ENCODE measurements at places on chromosomes 2 and 18.

GRCh38 chr2:60926741-60927552 lies 45.6 kb downstream of the REL start:
- peak; percentile 45 for DNase-seq

- DNase-seq, result no peak
Measured at GRCh38 chr2:112960230-112960825, 17.5 kb upstream of the IL36G start.

- no peak for DNase-seq
Measured at GRCh38 chr2:136613096-136613495, 152.2 kb upstream of the THSD7B start.

- no peak for DNase-seq
Measured at GRCh38 chr18:54924948-54925347, 34.3 kb downstream of the CCDC68 start.

DNA sequence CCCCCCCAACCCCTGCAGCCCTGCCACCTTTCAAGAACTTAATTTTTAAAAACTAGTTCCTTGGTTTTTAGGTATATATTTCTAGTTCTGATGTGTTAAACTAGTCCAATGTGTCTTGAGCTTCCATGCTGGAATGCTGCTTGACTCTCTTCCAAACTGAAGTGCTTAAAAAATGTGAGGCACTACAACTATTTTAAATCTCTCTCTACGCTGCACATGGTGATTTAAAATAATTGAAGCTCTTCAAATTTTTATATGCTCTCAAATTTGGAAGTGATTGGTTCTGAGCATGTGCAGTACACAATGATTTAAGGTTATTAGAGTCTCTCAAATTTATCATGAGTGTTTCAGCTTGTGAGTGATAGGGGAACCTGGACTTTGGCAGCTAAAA lies 192.6 kb upstream of the ZEB2 start:
- DNase-seq, result peak; percentile 58

DNA sequence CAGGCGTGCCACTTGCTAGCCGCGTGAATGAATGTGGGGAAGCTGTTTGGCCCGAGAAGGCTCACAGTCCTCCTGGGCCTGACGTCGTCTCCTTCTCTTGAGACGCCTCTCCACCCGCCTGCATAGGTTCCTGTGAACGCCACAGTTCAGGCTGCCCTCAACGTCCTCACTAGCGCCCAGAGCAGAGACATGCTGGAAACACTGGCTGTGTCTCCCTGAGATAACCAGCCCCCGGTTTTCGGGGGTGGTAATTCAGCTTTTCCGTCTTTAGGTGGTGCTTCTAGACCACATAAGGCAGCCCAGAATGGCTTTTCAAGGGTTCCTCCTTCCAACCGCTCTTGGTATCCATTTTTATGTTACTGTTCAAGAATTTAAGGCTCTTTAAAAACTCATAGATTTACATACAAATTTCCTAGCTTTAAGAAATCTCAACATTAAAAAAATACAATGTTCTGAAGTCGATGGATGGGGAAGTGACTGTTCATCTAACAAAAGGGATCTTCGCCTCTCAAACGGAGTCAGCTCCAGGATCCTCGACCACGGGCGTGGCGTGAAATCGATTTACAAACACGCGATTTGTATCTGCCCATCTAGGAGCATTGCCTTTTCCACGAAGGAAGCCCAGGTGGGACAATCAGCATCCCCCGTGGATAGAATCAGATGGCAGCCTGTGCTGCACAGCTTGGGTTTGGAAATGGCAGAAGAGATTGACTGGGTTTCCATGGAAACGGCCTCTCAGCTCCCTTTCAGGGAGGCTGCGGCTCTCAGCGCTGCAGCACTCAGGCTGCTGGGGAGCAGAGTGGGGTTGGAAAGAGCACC lies 110.6 kb upstream of the PXDN start:
- DNase-seq, result peak; percentile 54

DNA sequence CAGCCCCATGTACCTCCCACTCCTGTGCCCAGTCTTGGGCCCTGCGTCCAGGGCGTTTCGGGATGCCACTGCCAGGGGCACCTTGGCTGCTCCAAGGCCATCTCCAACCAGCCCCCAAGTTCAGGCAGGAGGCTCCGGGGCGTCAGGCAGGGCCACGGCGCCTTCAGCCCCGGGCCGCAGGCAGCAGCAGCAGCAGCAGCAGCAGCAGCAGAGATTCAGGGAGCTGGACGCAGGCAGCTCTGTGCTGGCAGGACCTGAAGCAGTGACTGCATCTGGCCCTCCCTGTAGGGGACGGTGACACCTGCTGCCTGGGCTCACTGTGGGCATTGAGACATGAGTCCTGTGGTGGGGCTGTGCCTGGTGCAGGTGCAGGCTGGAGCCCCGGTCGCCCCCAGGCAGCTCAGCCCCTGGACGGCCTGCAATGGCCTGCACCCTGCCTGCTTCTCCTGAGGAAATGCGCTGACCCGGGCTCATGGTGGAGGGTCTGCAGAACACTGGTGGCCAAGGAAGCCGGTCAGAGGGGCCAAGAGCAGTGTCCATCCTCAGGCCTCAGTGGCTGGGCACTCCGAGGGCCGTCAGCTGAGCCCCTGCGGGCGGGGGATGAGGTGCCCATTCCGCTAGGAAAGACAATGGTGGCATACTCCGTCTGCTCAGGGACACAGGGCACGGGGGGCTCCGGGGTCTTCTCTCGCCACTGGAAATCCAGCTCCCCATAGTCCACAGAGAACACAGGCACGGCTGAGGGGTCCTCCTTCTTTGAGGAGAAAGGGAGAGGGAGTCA lies 8.0 kb downstream of the PDCD1 start:
- DNase-seq, result no peak

- DNase-seq, result no peak
Measured at GRCh38 chr2:47656715-47657600, 126.0 kb upstream of the MSH6 start.

All from adipocyte (in vitro differentiated cells).